ENCODE measurements at places on chromosomes 2 and 18.

GRCh38 chr2:95044601-95045000, 19.1 kb downstream of the MAL start:
- no peak for DNase-seq

- no peak for DNase-seq
Measured at GRCh38 chr2:143690235-143690634, 561.0 kb downstream of the ARHGAP15 start.

DNA sequence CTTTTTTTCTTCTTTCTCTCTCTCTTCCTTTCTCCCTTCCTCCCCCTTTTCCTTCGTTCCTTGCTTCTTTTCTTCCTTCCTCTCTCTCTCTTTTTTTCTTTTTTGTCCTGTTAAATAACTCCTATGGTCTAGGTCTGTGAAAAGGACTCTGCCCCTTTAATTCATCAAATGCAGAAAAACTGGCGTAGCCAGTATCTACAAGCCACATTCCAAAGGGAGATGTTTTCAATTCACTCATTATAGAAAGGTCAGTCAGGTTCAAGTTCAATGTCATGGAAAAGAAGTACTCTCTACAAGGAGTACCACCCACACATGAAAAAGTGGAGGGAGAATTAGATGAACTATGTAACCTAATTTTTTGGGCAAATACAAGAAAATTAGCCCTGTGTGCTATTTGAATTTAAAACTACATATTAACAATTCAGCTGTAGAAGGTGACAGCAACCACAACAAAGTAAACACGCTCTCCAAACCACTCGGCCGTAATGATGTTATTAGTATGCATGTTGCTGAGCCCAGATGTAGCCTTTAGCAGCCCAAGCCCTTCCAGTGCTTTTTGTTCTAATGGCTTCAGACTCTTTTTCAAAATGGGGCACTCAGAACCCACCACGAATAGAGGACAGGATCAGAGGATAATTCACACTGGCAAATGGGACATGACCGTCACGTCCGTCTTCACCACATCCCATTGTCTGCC, 735.4 kb upstream of the FANCL start:
- DNase-seq, result no peak

DNA sequence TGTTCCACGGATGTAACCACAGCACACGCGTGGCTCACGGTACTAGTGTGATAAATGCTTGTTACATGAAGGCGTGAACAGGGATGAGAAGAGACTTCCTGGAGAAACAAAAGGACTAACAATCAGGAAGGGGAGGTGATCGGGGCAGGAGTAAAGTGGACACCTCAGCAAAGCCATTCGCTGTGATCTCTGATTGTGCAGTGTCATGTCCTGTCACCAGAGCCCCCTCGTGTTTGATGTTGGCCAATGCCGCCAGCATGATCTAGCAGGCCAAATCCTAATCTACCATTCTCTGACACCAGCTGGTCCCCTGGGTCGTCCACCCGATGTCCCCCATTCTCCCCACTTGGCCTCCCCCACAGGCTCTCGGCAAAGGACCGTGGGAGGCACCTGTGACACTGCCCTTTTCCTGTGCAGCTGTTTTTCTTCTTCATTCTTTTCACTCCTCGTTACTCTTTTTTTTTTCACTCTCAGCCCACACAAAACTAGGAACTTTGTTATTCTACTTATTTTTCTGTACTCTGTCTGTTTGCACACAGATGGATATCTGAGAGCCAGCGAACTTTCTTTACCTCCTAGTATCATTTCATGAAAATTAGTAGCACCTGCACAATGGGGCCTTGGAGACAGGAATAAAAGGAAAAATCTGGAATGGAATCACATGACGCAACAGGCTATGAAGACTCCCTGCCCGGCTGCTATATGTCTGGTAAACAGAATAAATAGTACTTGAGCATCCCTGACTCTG, 146.8 kb downstream of the TGIF1 start:
- DNase-seq, result no peak

- DNase-seq, result peak; percentile 11
Measured at GRCh38 chr2:155310589-155310988, 612.1 kb downstream of the KCNJ3 start.

GRCh38 chr2:28444956-28445355, 50.9 kb upstream of the PLB1 start:
- no peak for DNase-seq

DNA sequence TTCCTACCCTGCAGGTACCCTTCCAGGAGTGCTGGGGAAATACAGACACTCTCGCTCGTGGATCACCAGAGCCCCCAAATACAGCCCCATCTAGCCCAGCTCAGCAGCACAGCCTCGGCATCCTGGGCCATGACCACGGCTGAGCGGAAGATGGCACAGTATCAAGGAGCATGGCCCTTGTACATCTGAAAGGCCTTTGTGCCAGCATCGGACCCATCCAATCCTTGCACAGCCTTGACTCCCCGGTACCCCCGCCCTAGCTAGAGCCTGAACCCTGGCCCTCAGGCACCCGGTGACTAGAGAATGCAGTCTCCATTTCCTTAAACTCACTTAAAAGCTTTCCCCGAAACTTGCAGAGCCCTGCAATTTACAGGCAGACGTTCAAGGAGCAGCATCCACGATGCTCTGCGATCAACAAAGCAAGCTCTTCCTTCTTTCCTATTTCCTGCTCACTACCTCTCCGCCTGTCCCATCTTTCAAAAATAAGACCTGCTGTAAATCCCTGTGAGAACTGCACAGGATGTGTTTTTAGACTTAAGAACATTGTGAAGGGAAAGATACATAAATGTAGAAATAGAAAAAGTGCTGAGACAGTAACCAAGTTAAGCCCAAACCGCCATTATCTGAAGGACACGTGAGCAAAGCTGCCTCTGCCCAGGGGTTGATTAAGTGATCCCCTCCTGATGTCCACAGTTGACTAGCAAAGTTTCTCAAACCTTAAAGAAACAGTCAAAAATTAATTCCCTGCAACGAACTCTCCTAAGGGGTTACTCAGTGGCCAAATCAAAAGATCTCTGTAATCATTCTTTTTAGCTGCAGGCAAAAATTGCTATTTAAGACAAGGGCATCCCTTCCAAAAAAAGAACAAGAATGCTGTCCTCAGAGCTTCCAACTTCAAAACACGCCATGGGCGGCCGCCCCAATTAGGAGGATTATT, 48.5 kb downstream of the ZNF516 start:
- no peak for DNase-seq

- DNase-seq, result no peak
Measured at GRCh38 chr2:140185076-140185475, 1404.9 kb upstream of the NXPH2 start.

DNA sequence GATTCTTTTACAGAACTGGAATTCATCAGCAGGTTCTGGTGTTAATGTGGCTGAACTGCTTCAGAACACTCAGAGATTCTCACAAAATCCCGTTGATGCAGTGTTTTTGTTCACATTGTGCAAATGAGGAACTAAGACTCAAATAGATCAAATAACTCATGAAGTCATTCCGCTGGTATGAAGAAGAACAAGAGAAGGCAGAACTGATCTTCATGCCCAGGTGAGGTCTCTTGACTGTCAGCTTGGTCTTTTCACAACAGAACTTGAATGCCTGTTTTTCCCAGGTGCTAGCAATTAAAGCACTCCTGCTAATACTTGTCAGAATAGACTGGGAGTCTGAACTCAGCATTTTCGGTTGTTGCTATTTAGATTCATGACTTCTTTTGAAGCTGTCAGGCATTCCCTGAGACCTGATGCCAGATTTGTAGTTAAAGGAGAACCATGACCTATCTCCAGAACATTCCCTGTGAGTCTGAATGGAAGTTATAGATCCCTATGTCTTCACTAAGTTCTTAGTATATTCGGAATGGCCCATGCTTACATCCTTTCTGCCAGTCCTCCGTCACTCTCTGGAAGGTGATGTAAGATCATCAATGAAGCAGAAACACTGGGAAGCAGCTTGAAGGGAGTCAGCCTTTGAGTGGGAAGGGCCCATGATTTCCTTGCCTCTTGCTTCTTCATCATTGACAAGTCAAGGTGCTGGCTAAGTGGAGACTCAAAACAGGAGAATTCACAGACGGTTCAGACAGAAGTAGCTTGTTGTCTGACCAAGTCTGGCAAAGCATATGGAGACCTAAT, 155.7 kb downstream of the MTCL1 start:
- no peak for DNase-seq

- DNase-seq, result no peak
Measured at GRCh38 chr2:191617575-191617974, 60.4 kb upstream of the NABP1 start.

- DNase-seq, result no peak
Measured at GRCh38 chr2:43065871-43066270, 160.5 kb downstream of the ZFP36L2 start.

GRCh38 chr2:155907211-155907610, 425.3 kb downstream of the NR4A2 start:
- no peak for DNase-seq

- DNase-seq, result peak; percentile 83
Measured at GRCh38 chr2:241692448-241692847, 5.8 kb upstream of the DTYMK start.

DNA sequence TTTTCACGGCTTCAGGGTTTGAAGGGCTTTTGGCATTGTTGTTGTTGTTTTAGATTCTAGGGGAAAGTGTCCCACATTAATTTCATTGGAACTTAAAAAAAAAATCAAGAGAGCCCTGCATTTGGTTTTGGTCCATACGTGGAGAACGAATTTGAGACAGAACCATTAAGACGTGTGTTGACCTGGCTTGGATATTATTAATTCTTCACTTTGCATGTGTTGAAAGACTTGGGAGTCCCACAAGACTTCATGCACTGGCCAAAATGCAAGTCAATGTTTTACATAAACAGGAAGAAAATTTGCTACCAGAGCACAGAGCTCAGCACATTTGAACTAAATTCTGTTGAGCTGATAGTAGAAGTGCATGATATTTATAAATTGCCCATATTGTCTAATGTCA, 761.2 kb upstream of the ACVR2A start:
- no peak for DNase-seq

GRCh38 chr18:39558658-39559057, 1993.1 kb upstream of the CELF4 start:
- no peak for DNase-seq

DNA sequence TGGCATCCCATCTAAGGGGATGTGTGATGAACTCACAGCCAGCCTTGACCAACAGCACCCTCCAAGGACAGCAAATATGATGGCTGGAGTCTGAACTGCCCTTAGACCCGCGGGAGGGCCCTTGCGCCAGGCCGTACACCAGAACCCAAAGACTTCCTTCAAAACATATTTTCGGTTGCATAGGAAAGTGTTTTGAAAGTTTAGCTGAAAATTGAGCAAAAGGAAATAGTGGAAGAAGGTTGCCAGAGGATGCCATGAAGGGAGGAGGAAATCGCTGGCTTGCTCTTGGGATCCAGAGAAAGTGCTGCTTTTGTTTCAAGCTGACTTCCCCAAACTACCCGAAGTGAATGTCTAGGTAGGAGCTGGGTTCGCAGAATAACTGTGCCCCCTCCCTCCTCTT, 61.3 kb downstream of the IL1R2 start:
- no peak for DNase-seq

DNA sequence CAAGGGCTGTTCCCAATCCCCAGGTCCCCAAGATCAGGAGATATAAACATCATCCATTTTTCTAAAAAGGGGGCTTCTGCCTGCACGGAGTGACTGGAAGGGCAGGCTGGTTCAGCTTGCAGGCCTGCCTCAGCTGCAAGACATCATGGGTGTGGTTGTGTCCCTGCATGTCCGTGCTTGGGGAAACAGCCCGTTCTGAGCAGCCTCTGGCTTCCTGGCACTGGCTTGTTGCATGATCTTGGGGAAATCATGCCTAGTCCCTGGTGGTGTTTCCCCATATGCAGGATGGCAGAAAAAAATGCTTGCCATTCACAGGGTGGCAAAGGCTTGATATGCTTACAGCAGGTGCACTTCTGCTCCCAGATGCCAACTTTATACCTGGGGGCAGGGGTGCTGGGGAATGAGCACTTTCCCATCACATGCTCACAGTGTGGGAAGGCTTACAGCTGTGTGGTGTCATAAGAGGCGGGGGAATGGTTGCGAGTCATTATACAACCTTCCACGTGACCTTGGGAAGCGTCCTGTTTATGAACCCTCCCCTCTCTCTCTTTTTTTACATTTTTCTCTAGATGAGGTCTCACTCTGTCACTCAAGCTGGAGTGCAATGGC, 7.2 kb downstream of the PCARE start:
- DNase-seq, result peak; percentile 18

- DNase-seq, result no peak
Measured at GRCh38 chr2:127081826-127082633, 24.9 kb downstream of the BIN1 start.

GRCh38 chr18:58241877-58242276, 197.9 kb downstream of the NEDD4L start:
- DNase-seq, result peak; percentile 75

DNA sequence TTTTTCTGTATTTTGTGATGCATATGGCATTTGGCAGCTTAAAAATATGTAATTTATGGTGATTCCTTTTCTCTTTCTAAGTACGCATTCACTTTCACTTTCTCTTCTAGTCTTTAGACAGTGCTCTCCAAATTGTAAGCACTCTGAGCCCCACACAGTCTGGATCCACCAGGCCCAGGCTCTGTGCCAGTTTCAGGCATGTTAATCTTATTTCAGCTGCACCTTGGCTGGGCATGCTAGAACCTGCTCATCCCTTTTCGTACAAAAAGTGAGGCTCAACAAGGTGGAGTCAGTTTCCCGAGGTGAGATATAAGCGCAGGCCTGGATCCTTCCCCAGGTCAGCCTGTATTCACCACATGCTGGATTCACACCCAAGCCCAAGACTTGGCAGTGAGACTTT, 203.9 kb downstream of the MTX2 start:
- peak; percentile 37 for DNase-seq

DNA sequence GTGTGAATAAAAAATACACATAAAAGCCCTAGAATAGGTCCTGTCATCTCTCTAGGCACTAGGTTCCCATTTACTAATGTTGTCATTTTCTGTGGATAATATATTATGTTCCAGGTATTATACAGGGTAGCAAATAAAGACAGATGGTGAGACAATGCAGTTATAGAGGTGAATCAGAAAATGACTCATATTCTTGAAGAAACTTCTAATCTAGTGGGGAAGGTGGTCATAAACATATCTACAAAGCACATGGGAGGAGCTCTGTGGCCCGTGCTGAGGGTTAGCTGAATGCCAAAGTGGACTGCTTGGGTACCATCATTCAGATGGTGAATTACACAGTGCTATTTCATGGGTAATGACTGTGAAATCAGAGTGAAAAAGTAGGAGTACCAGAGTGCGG, 700.9 kb downstream of the ERBB4 start:
- no peak for DNase-seq

GRCh38 chr2:223487214-223487846, 114.8 kb downstream of the SCG2 start:
- no peak for DNase-seq

DNA sequence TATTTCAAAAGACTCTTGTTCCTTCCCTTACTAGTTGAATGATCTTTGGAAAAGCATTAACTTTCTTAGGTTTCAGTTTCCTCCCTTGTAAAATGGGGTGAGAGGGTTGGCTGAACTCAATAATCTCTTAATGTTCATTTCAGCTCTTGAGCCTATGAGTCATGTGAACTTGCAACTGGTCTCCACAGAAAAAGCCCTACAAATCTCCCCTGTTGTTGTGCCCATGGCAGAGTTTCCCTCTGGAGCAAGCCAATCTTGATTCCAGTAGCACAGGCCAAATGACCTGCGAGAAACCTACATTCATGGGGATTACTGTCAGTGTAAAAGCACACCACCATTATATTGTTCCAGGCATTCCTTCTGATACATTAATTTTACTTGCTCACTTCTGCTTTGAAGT, 388.9 kb downstream of the ALK start:
- no peak for DNase-seq

GRCh38 chr2:42532397-42532796, 36.0 kb upstream of the MTA3 start:
- no peak for DNase-seq
